ENCODE measurements at places on chromosomes 2 and 18. TPM values are rescaled to one million over a fixed set of nuclear protein-coding genes. Genes with fewer than 3 reads are reported as not detected.

CNGA3 gene
- polyA plus RNA-seq, result 0.15 TPM

C2orf78 gene
- not detected for polyA plus RNA-seq

GAL3ST2 gene
- not detected for polyA plus RNA-seq

FBXO48 gene
- polyA plus RNA-seq, result 0.68 TPM

CHRNG gene
- not detected for polyA plus RNA-seq

ADGRF3 gene
- 0.08 TPM for polyA plus RNA-seq

DARS1 gene
- 70.8 TPM for polyA plus RNA-seq

PAIP2B gene
- 4.2 TPM for polyA plus RNA-seq

MC5R gene
- not detected for polyA plus RNA-seq

MAL gene
- polyA plus RNA-seq, result 13.3 TPM

MAP2 gene
- 2.7 TPM for polyA plus RNA-seq

TMEM127 gene
- polyA plus RNA-seq, result 47.6 TPM

TET3 gene
- polyA plus RNA-seq, result 2.5 TPM

C2orf72 gene
- polyA plus RNA-seq, result 0.91 TPM

COL6A3 gene
- 412 TPM for polyA plus RNA-seq

MRPS5 gene
- 49.3 TPM for polyA plus RNA-seq

HSPD1 gene
- polyA plus RNA-seq, result 158 TPM

FBLN7 gene
- polyA plus RNA-seq, result 5.0 TPM

ZNF892 gene
- 1.4 TPM for polyA plus RNA-seq

SLC4A5 gene
- polyA plus RNA-seq, result 0.92 TPM

UGT1A1 gene
- polyA plus RNA-seq, result 5.6 TPM

SP140 gene
- 1.0 TPM for polyA plus RNA-seq

PROC gene
- polyA plus RNA-seq, result 0.43 TPM

ACKR3 gene
- 80.6 TPM for polyA plus RNA-seq
